ENCODE measurements at places on chromosomes 7 and 10.

DNA sequence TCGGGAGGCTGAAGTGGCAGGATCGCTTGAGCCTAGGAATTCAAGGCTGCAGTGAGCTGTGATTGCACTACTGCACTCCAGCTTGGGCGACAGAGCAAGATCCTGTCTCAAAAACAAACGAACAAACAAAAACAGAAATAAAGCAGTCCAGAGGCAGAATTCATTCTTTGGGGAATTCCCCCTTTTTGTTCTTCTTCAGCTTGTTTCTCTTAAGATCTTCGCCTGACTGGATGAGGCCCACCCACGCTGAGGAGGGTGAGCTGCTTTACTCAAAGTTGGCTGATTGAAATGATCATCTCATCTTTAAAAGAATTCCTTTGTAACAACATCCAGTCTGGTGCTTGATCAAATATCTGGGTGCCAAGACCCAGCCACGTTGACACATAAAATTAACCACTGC lies 10.7 kb downstream of the MRC1 start:
- DNase-seq = no peak

DNA sequence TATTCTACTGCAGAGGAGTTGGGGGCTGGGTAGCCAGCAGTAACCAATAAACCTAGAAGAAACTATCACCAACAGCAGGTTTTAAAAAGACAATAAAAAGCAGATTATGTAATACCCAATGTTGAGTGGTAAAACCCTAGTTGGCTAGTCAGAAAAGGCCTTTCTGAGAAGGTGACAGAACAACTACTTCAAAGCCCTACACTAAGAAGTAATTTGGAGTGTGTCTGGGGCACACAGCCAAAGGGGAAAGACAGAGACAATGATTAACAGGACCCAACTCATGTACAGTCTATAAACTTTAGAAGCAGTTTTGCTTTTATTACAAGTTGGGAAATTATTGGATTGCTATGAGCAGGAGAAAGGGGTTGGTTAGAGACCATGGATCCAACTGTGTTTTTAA lies 77.2 kb upstream of the TMEM106B start:
- no peak for DNase-seq

- no peak for DNase-seq
Measured at GRCh38 chr10:13741438-13741837, 154.7 kb downstream of the PRPF18 start.

- no peak for DNase-seq
Measured at GRCh38 chr10:3754727-3755439, 30.1 kb downstream of the KLF6 start.

DNA sequence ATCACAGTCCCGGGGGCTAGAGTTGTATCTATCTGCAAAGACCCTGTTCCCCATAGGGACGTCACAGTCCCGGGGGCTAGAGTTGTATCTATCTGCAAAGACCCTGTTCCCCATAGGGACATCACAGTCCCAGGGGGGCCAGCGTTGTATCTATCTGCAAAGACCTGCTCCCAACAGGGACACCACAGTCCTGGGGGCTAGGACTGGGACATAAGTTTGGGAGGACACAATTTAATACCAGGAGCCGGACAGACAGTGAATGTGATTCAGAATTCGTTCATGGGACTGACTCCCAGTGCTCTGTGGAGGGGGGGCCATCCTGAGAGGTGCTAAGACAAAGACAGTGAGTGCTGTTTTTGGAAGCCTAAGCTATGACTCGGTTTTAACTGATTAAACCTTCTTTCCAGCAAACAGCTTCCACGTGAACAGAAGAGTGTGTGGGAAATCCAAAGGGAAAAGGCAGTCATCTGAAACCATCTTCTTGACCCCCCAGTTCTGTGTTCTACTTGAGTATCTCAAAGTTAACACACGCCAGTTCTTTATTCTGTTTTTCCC lies 153.0 kb downstream of the DIP2C start:
- no peak for DNase-seq

- DNase-seq = no peak
Measured at GRCh38 chr10:85235258-85235657, 906.9 kb downstream of the CCSER2 start.

DNA sequence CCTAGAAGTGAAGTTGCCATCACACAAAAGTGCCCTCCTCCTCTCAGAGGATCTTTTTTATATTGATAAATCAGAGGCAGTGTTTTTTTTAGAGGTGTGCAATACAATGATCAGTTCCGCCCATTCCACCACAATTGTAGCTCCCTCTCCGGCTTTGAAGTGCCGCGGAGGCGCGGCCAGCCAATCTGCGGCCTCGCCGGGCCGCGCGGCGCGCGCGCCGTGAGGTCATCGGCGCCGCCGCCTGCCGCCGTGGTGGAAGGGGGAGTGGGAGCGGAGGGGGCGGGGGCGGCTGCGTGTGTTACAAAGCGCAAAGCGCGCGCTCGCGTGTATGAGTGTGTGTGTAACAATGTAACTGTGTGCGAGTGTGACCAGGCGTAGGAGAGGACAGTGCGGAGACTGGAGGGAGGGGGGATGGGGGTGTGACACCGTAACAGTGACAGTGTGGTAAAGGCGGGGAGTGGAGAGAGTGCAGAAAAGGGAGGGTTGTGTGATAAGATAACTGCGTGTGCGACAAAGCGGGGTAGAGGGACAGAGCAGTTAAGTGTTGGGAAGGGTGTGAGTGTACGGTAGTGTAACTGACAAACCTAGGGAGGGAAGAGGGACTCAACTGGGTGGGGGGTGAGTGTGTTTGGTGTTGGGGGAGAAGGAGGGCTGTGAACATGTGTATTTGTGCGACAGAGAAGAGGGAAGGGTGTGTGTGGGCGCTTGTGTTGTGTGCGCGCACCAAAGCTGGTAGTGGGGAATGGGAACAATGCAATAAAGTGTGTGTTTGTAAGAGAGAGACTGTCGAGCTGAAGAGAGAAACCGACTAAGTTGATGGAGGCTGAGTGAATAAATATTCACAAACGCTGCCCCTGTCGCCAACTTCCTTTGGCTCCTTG lies at the start of gene SP8:
Gene SP8 (minus strand): TSS at position 108 of the 881 bp plus-strand sequence. CDS start 88 bp downstream, at position 20.
- peak; percentile 66 for DNase-seq

- DNase-seq = no peak
Measured at GRCh38 chr7:52091101-52091500, 774.5 kb upstream of the COBL start.

GRCh38 chr7:33035776-33036175 lies 26.8 kb downstream of the NT5C3A start:
- no peak for DNase-seq

DNA sequence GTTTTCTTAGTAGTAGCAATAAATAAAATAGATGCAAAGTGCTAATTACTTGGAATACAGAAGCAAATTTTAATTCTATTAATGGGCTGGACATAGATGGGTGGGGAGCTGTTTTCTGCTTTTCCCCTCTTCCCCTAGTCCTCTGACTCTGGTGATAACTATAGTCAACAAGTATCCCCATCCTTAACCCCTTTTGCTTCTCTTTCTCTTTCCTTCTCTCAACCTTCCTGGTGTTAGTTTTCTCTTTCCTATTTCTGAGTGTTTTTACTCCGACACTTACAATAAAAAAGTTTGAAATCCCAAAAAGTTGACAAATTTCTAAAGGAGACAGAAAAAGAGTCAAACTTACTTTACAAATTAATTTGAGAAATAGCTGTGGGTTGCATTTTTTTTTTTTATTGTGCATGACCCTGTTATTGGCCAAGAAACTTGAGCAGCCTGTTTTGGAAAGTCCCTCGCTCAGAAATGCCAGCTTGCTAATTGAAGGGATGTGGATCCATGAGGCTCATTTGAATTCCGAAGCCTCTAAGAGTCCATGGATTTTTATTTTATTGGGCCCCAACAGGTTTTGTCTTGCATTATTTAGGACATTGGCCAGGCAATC lies 2.4 kb downstream of the FAS start:
- DNase-seq = no peak

DNA sequence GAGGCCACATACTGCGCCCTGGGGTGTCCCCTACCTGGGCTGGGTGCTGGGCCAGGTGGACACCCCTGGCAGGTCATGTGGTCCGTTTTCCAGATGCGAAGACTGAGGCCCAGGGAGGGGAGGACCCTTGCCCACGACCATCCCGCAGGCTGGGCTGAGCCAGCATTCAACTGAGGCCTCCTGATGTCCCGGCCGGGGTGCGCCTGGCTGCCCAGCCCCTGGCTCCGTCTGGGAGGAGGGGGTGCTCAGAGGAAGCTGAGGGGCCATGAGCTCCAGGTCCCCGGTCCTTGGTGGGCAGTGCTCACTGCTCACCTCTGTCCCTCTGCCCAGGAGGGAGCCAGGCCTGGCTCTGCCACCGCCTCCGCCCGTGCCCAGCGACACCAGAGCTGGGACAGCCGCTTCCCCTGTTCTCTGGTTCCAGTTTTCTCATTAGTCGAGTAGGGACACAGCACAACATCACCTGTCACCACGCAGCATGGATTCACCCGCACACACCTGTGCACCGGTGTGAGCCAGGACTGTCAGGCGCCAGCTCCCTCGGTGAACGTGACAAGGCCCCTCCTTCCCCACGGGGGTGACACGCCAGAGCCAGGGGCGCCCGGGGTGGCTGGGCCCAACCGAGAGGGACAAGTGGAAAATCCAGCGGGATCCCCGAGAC lies 139.7 kb downstream of the ELFN1 start:
- no peak for DNase-seq

GRCh38 chr10:102409604-102410428 lies 8.8 kb downstream of the PSD start:
- DNase-seq = no peak

DNA sequence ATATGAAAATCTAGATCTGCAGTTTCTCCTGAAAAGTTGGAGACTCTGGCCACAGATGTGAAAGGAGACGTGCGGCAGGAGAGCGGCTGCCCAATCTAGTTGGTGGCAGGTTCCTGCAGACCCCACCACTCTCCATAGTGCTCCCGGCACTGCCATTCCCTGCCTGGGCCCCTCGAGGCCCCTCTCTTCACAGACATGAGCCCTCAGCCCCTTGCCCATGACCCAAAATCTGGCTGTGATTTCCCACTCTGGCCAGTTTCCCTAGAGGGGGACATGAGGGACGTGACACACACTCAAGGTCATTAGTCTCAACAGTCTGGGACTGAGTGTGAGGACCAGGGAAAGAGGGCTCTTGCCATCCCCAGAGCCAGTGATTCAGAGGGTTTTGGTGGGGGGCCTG lies 138.7 kb downstream of the PTPN20 start:
- DNase-seq = no peak

GRCh38 chr10:74500816-74501215 lies 325.6 kb upstream of the KAT6B start:
- no peak for DNase-seq

DNA sequence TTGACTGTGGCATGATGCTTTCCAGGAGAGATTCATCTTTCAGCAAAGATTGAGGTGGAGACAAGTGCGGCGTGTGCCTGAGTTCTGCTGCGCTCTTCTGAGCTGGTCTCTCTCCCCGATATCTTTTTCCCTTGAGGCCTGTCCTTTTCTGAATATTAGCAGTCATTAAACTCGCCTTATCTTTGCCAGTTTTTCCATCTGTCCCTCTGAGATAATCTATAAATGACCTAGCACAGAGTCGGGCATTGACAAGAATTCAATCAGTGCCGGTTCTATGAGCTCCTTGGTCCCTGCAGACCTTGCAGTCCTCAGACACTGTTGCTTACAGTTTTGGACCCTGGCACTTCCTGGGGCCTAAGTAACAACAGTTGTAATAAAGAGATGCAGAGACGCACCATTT lies 89.7 kb upstream of the IKZF1 start:
- DNase-seq = no peak

DNA sequence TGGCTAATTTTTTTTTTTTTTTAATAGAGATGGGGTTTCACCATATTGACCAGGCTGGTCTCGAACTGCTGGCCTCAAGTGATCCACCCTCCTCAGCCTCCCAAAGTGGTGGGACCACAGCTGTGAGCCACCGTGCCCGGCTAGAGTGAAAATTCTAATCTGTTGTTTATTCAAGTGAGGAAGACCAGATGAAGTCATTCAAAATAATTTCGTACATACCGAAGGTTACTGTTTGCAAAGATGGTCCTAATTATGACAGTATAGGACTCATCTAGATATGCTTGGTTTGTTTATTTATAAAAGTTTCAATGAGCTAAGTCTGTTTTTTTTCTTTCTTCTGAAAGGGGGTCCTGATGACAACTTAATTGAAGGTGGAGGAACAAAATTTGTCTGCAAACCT lies 376.8 kb downstream of the EXOC4 start:
- DNase-seq = no peak

GRCh38 chr10:59181668-59182067 lies 5.2 kb downstream of the PHYHIPL start:
- DNase-seq = no peak

DNA sequence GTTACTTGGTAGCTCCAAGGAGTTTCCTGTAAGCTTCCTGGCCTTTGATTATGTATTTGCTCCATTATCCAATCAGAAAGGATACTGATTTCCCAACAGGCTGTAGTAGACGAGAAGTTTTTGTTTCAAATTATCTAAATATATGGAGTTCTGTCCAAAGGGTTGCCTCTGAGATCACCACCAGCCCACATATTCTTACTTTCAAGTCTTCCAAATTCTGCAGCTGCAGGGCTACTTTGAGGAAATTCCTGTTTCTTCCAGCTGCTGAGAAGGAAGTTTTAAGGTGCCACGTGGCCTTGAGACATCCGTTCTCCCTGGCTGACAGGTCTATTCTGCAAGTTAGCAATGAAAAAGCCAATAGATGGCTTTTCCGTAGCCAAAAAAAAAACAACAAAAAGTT lies 286.0 kb downstream of the TWIST1 start:
- no peak for DNase-seq

DNA sequence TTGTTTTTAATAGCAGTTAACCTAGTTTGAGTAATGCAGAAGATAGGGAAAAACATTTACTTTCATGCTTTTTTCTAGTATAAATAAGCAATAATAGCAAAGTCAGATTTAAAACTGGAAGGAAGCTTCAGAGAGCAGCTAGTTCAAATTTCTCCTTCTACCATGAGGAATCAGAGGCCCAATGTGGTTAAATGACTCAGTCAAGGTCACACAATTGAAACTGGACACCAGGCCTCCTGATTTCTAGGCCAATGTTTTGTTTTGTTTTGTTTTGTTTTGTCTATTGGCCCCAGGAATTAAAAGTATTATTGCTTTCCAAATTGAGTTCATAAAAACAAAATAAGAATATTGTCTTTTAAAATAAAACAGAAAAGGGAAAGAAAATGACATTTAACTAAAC lies 122.3 kb downstream of the TRIL start:
- no peak for DNase-seq

DNA sequence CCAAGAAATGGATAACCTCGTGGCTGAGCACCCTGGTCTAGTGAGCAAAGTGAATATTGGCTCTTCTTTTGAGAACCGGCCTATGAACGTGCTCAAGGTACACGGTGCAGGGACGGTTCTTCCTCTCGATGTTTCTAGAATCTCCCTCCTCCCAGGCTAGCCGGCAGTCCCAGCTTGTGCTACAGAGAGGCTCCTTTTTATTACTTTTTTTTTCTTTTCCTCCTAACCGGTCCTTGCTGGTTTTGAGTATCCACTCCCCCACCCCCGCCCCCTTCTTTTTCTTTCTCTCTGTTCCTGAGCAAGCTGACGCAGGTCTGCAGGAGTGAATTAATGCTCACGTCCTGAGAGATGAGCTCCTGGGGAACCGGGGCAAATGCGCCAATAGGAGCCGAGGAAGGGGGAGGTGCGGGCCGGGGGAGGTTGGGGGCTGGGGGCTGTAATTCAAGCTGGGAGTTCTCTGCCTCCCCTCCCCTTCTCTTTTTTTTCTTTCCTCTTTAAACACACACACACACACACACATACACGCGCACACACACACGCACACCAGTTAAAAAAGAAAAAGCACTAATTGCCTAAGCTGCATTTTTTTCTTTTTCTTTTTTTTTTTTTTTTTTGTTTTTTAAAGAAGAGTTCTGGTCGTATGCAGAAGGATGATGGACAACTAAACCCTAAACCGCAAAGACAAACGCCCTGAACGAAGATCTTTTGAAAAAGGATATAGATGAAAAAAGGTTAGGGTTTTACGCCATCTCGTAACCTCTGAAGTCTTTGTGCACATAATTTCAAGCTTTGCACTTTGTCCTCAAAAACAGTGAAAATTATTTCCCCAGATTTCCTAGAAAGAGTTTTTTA lies 6.6 kb downstream of the CPA2 start:
- peak; percentile 97 for DNase-seq
